Amniotic epithelial cell (primary cell): ENCODE measurements at places on chromosomes 3 and 15.

DNA sequence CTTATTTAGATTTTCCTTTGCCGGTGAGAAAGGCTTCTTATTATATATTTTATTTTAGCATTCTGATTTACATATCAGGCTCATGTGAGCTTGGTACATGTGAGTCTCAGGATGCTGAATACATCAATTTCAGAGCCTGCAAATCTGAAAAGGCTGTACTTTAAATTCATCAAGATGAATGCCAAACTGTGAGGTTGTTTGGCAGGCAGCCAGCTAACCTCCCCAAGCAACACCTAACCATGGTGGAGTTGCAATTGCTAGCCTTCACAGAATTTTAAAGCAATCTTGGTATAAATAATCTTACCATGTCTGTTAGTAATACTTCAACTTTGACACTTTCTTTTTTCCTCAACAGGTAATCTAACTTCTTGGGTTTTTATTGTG is 252.5 kb downstream of the CDIN1 start:
- DNase-seq = peak; percentile 23

DNA sequence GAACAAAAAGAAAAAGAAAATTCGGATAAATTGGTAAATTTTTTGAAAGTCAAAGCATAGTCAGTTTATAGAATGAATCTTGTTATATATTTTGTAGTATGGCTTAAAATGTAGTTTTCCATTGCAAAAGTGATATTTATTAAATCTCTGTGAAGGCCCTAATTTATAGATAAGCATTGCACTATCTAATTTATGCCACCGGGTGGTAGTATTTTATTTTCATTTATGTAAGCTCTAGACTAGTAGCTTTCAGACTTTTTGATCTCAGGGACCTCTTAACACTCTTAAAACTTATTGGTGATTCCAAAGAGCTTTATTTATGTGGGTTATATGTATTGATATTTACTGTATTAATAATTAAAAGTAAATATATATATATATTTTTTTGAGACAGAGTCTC is 133.9 kb upstream of the LRRFIP2 start:
- DNase-seq = peak; percentile 43

- no peak for DNase-seq
Measured at GRCh38 chr3:161420746-161421145, 49.4 kb upstream of the SPTSSB start.

DNA sequence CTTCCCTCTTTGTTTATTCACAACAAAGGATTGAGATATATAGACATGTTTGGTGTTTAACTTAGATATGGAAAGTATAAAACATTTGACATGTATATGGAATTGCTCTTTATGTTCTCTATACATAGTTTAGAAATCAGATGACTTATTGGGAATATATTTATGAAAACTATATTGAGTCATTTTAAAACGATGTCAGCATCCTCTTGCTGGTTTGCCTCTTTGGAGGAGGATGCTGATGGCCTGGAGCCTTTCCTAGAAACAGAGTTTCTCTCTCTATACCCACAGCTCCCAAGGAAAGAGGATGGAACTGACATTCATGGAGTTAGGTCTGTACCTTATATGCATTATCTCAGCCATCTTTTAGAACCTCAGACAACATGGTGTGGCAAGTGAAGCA is 40.3 kb downstream of the ZBTB38 start:
- DNase-seq = no peak

GRCh38 chr3:58529516-58530353 is 7.3 kb downstream of the ACOX2 start:
- no peak for DNase-seq

- DNase-seq = no peak
Measured at GRCh38 chr3:195003893-195004289, 267.1 kb downstream of the XXYLT1 start.

GRCh38 chr3:177601152-177601551 is 403.9 kb upstream of the TBL1XR1 start:
- no peak for DNase-seq

DNA sequence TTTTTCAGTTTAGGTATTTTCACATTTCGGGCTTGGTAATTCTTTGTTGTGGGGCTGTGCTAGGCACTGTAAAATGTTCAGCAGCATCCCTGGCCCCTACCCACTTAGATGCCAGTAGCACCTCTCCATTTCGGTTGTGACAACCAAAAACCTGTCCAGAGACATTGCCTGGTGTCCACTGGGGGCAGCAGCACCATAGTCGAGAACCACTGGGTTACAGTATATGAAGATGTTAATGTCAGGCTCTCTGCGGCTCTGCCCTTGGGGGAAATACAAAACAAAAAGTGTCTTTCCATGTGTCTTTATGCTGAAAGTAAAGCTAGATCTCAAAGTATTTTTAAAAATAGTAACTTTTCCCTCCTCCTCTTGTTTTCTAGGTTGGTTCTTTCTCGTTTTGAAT is 177.2 kb downstream of the ITPR1 start:
- no peak for DNase-seq

DNA sequence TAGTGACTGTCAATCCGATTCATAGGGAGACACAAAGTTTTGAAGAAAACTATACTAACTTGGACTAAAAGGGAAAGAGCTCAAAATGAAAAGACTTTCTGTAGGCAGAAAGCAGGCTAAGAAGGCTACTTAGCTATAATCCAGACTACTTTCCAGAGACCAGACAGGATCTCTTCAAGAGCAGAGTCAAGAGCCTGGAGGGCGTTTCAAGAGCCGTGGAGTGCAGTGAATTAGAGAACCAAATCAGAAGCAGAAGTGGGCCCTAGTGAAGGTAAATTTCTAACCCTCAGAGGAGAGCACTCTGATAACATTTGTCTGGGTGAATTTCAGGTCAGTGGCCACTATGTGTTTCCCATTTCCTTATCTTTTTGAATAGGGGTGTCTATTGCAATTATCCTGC is 76.4 kb downstream of the CGGBP1 start:
- no peak for DNase-seq

DNA sequence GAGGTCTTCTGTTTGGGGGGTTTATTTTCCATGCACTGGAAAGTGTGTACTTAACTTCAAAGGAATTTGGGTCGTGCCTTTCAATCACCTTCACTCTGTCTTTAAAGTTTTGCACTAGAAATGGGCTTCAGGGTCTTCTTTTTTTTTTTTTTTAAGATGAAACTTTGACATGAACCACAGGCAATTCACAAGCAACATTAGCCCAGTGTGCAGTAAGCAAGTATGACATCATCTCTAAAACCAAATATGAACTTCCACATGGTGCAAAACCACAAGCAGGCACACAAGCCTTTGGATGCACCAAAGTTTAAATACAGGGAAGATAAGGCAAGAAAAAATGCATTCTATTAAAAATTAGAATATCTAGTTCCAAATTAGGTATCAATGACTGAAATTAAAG is 381.9 kb downstream of the ERC2 start:
- DNase-seq = peak; percentile 15
